ENCODE measurements at places on chromosomes 12 and 14.

DNA sequence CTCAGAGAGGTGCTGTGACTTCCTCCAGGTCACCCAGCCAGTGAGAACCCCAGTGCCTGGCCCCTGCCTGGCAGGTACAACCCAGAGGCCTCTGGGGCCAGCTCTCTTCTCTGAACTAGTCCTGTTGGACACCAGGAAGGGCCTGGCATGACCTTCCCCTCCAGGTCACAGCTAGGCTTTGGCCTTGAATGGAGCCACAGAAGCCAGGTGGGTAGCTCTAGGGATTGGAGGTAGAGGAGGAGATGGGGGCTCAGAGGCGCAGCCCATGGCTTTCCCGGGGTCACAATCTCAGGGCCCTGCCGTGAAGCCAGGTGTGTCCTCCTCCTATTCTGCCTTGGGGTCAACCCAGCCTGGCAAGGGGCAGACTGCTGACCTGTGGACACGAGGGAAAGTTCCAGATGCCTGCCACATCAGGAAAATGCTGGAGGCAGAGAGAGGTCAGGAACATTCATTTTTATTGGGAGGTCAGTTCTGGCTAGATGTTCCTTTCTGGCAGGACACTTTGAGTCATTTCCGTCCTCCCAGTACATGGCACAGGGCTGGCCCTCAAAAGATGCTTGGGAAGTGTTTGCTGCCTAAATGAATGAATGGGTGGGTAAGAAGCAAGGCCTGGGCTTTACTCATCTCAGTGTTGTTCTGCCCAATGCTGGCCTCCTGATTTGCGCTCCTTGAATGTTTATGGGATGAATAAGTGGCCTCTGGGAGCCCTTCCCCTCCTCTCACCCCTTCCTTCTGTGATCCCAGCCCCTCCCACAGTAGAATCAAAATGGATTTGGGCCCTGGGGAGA, 25.4 kb downstream of the FAM222A start:
- DNase-seq: peak; percentile 48

DNA sequence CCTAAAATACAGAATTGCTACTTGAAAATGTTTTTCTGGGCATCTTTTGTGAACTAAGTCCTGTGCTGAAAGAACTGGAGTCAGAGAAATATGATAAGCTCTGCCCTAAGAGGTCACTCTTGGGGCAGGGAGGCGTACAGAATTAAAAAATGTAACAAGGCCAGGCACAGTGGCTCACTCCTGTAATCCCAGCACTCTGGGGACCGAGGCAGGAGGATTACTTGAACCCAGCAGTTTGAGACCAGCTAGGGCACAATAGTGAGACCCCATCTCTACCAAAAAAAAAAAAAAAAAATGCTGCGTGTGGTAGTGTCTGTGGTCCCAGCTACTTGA, 46.0 kb downstream of the TMCC3 start:
- DNase-seq: no peak

GRCh38 chr12:113244047-113244460, 22.8 kb downstream of the TPCN1 start:
- DNase-seq: peak; percentile 54

- DNase-seq: no peak
Observed at GRCh38 chr14:69715725-69716477, 51.0 kb upstream of the SRSF5 start.

- DNase-seq: no peak
Observed at GRCh38 chr12:124623344-124624035, 56.1 kb upstream of the NCOR2 start.

- no peak for DNase-seq
Observed at GRCh38 chr14:100982353-100982752, 78.8 kb upstream of the RTL1 start.

- no peak for DNase-seq
Observed at GRCh38 chr12:102067574-102068258, 5.9 kb upstream of the WASHC3 start.

DNA sequence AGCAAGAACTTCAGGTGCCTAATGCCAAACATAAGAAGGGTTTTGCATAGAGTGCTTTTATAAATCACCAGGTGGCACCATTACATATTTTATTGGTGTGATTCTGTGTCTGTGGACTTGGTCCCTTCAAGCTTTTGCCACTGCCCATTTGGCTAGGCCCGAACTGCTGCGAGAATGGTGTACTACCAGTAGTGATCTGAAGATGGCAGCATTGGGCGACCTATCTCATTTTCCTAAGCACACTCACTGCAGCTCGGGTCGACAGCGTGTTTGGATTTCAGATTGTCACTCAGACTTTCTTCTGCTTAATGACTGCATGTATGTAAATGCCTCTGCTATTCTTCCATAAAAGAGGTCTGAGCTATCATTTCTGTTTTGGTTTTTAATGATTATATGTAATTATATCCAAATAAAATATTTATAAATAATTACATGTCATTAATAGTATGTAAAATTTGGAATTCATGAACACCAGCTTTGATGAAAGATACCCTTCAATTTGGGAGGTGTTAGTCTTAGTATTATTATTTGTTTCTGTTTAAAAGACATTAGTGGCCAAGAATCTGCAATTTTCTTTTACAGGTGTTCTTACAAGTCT, 78.5 kb downstream of the TPH2 start:
- peak; percentile 90 for DNase-seq

GRCh38 chr12:46124848-46125619, 134.7 kb upstream of the SCAF11 start:
- peak; percentile 79 for DNase-seq

GRCh38 chr12:9149372-9149771, 33.7 kb upstream of the A2M start:
- DNase-seq: no peak

- DNase-seq: peak; percentile 64
Observed at GRCh38 chr14:91237219-91237618, 7.3 kb downstream of the GPR68 start.

DNA sequence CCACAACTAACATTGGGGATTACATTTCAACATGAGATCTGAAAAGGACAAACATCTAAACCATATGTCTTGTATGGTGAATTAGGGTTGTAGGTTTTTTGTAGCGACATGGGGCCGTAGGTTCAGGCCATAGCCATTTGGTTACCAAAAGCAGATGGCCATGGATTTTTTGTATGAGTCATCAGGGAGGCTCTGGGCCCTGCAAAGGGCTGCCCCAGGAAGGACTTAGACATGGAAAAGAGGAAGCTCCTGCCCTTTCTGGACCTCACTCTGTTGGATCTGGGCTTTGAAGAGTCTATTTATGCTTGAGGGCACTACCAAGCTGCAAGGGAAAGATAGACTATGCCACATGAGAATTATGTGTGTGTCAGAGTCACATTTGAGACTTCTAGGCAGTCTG, 89.3 kb upstream of the DHRS4 start:
- no peak for DNase-seq

DNA sequence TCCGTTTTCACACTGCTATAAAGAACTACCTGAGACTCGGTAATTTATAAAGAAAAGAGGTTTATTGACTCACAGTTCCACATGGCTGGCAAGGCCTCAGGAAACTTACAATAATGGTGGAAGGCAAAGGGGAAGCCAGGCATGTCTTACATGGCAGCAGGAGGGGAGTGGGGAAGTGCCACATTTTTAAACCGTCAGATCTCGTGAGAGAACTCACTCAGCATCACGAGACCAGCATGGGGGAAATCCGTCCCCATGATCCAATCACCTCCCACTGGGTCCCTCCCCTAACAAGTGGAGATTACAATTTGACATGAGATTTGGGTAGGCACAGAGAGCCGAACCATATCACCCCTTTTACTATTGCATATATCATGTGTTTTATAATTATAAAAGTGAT, 2.0 kb upstream of the PIGH start:
- no peak for DNase-seq

DNA sequence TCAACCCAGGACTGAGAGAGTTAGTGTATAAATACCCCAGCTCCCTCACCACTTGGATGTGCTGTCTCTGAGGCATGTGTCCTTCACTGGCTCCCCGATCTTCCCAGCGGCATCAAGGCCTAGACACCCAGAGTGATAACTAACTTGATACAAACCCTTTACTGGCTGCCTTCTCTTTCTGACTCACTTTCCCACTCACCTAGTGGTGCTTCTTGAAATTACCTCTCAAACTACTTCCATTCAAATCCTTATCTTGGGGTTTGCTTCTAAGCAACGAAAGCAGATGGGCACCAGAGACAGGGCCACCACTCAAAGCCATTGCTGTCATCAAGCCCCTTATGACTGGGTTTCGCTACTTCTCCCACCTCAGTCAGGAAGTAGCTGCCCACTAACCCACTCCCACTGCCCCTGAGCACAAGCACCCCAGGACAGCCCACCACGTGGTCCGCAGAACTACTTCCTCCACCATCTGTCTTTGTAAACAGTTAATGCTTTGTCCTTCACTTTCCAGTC, 17.2 kb downstream of the ZFP36L1 start:
- DNase-seq: no peak

- peak; percentile 62 for DNase-seq
Observed at GRCh38 chr14:77923131-77923936, 123.4 kb downstream of the ADCK1 start.

All from islet precursor cell (in vitro differentiated cells).